ENCODE measurements at places on chromosomes 6 and 20. TPM values are rescaled to one million over a fixed set of nuclear protein-coding genes. Genes with fewer than 3 reads are reported as not detected.

FNDC1 gene
- total RNA-seq, result not detected

GRCh38 chr6:20213271-20213798, 1.1 kb upstream of the MBOAT1 start:
- DNase-seq, result peak; percentile 21

DNA sequence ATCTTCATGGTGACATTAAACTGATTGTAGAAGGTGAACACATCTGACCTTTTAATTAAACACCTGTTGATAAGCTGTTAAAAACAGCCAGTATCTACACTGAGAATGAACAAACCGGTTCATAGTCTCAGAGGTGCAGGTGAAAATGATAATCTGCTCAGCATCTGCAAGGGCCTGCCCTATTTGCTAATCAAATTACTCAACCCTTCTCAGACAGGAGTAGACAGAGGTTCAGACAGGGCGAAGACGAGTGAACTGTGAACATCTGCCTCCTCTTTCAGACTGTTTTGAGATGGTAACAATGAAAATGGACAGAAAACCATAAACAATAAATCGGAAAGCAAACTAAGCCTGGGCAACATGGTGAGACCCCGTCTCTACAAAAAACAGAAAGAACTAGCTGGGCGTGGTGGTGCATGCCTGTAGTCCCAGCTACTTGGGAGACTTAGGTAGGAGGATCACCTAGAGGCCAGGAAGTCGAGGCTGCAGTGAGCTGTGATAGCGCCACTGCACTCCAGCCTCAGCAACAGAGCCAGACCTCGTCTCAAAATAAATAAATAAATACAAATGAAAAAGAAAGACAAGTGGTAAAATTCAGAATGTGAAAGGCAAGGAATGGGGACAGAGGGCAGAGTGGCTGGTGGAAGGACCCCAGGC, 55.9 kb downstream of the NINL start:
- DNase-seq, result no peak

- DNase-seq, result no peak
Measured at GRCh38 chr6:46246081-46246480, 75.3 kb upstream of the ENPP5 start.

DNA sequence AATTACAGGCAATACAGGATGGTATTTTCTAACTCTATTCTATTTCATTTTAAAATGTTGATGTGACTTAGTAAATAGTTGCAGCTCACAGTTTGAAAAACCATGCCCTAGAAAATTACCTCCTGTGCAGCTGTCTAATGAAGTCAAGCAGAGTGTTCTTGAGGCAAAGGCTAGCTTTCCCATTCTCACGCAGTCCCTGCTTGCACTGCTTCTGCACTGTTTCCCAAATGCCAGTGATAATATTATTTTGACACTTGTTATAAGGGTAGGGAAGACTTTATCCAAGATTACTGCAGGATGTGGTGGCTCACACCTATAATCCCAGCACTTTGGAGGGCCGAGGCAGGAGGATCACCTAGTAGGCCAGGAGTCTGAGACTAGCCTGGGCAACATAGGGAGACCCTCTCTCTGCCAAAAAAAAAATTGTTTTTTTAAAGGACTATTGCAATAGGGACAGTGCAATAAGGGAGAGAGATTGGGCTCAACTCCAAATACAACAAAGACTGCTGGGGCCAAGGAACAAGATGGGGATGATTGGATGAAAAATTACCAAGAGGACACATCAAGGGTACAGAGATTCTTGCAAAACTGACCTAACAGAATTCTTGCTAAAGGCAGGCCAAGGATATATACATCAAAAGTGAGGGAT, 196.1 kb downstream of the LY86 start:
- no peak for DNase-seq

- DNase-seq, result no peak
Measured at GRCh38 chr6:155177363-155177961, 86.4 kb upstream of the CLDN20 start.

- DNase-seq, result no peak
Measured at GRCh38 chr6:150177952-150178520, 35.2 kb downstream of the PPP1R14C start.

Data from activated CD4-positive, alpha-beta memory T cell treated with anti-CD3 and anti-CD28 coated beads for 36 hours (primary cell).